ENCODE measurements at places on chromosomes 5 and 9.
A peak's percentile ranks its signal among the peaks of the same experiment; 100 is the strongest.

GRCh38 chr5:137395011-137395755, 103.9 kb downstream of the SPOCK1 start:
- H3K36me3 ChIP-seq: no peaks in the 10 kb centered on the region
- DNase-seq: no peak
- H3K4me1 ChIP-seq: no peaks in the 10 kb centered on the region

GRCh38 chr9:92147030-92147851, 32.0 kb upstream of the SPTLC1 start:
- H3K36me3 ChIP-seq: no peaks in the 10 kb centered on the region
- peak overlapping the region; percentile 46 for H3K27ac ChIP-seq
- no peak for DNase-seq
- no peak overlapping the region for H3K4me3 ChIP-seq
- peaks cover 19% of the 10 kb centered on the region for H3K4me1 ChIP-seq

DNA sequence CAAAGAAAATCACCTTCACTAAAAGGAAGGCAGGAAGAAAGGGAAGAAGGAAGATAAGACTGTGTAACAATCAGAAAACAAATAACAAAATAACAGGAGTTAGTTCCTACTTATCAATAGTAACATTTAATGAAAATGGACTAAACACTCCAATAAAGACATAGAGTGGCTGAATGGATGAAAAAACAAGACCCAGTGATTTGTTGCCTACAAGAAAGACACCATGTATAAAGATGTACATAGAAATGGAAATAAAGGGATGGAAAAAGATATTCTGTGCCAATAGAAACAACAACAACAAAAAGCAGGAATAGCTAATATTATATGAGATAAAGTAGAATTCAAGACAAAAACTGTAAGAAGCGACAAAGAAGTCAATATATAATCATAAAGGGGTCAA, 116.8 kb downstream of the LURAP1L start:
- H3K4me1 ChIP-seq: no peaks in the 10 kb centered on the region
- H3K27ac ChIP-seq: no peak overlapping the region
- no peaks in the 10 kb centered on the region for H3K27me3 ChIP-seq
- no peak overlapping the region for H3K4me3 ChIP-seq
- no peaks in the 10 kb centered on the region for H3K36me3 ChIP-seq

- peaks cover 19% of the 10 kb centered on the region for H3K4me1 ChIP-seq
- no peaks in the 10 kb centered on the region for H3K36me3 ChIP-seq
- no peak for DNase-seq
- H3K4me3 ChIP-seq: no peak overlapping the region
- H3K27ac ChIP-seq: no peak overlapping the region
Observed at GRCh38 chr5:132180134-132180745, 47.4 kb downstream of the P4HA2 start.

DNA sequence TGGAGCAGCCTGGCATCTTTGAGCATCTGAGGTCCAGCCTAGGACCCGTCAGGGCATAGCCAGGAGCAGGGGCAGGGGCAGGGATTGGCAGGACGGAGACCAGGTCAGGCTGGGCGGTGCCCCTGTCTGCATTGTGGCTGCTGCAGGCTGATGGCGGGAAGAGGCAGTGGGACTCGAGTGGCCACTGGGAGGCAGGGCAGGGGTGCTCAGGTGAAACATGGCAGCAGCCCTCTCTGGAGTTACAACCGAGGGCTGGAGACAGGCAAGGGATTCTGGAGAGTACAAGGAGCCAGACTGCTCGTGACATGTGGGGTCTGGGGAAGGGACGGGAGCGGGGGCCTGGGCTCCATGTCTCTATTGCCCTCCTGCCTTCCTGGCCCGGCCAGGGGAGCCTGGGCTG, 97.4 kb upstream of the RAPGEF1 start:
- H3K27me3 ChIP-seq: peaks cover 8% of the 10 kb centered on the region
- no peak for DNase-seq
- no peaks in the 10 kb centered on the region for H3K4me1 ChIP-seq
- H3K36me3 ChIP-seq: no peaks in the 10 kb centered on the region
- H3K4me3 ChIP-seq: no peak overlapping the region

GRCh38 chr5:95895771-95896170, 65.9 kb downstream of the ELL2 start:
- peaks cover 19% of the 10 kb centered on the region for H3K4me1 ChIP-seq
- DNase-seq: no peak
- H3K4me3 ChIP-seq: no peak overlapping the region
- H3K27me3 ChIP-seq: no peaks in the 10 kb centered on the region
- peaks cover 100% of the 10 kb centered on the region for H3K36me3 ChIP-seq
- H3K27ac ChIP-seq: no peak overlapping the region

DNA sequence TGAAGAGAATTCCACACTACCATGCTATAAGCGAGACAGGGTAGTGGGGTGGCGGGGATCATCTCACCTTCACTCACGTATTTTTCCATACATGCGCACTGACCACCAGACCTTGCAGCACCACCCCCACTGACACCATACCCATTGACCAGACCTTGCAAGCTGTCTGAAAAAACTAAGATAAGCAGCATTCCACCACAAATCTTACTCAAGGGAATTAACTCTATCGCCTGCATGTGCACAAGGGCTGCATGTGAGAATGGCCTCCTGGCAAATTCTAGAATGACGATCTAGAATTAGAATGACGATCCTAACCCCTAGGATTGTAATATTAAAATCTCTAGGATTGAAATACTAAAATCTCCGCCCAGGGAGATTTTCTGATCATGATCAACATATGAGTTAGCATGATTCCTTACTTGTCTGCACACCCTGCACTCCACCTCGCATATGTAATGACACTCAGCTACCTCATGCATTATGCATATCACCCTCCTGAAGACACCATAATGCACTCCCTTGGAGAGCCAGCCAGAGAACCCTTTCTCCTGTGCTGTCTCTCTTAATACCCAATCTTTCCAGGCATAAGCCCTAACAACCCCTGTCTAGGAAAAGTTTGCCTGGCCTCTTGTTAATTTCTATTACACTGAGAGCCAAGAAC, 11.7 kb downstream of the SOX30 start:
- H3K4me1 ChIP-seq: no peaks in the 10 kb centered on the region
- no peaks in the 10 kb centered on the region for H3K27me3 ChIP-seq
- H3K27ac ChIP-seq: no peak overlapping the region
- DNase-seq: no peak

Measured in spleen (tissue), 13 donors.